ENCODE measurements at places on chromosomes 5 and 9.

GRCh38 chr9:136323371-136323789 lies 4.0 kb upstream of the GPSM1 start:
- peak; percentile 38 for DNase-seq

GRCh38 chr5:39381376-39381775 lies 17.1 kb upstream of the C9 start:
- no peak for DNase-seq

- no peak for DNase-seq
Measured at GRCh38 chr5:172626031-172626581, 15.0 kb upstream of the NEURL1B start.

GRCh38 chr5:134146651-134147518 lies 29.9 kb downstream of the SKP1 start:
- DNase-seq: no peak
